ENCODE measurements at places on chromosomes 16 and 17. TPM values are rescaled to one million over a fixed set of nuclear protein-coding genes. Genes with fewer than 3 reads are reported as not detected.

The NTN1 gene
- polyA plus RNA-seq, result not detected

The WIPI1 gene
- 1.7 TPM for polyA plus RNA-seq

The RHBDL1 gene
- not detected for polyA plus RNA-seq

The KRT33B gene
- not detected for polyA plus RNA-seq

The SCARF1 gene
- not detected for polyA plus RNA-seq

The KRTAP4-8 gene
- polyA plus RNA-seq, result not detected

The ACSM5 gene
- polyA plus RNA-seq, result not detected

The HOXB4 gene
- polyA plus RNA-seq, result not detected

Measured in naive thymus-derived CD4-positive, alpha-beta T cell (primary cell).